ENCODE measurements at places on chromosomes 7 and 10.
A peak's percentile ranks its signal among the peaks of the same experiment; 100 is the strongest.

DNA sequence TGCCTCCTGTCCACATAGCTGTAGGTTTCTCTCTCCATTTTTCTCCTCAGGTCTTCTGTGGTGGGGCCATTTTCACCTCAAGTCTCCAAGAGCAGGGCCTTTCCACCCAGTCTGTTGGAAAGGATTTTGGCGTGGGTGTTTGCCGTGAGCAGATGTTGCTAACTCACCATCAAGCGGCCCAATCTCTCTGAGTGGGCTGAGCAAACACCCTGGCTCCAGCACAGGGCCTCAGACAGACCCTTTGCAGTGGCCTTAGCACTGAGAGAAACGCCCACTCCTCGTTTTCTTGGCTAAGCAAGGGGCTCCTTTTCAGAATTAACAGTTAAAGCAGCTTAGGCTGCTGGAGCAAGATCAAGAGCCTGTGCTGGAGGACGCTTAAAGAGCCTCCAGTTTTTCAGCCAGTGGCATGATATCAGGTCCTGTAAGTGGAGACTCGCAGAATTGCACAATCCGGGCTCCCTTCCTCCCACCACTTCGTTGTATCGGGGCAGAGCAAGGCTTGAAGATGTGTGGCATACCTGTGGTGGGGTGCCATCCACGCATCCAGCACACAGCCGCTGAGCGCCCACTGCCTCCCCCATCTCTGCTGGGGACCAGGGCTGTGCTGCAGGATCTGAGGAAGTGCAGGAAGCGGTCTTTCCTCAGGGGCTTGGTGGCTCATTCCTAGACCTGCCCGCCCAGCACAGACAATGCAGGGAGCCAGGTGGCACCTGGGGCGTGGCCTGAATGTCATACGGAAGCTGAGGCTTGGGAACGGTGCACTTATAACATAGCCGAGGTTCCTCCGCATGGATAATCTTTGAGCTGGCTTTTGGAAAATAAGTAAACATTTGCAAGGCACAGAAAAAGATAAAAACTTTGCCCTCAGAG, 142.7 kb downstream of the ADARB2 start:
- no peak for DNase-seq

DNA sequence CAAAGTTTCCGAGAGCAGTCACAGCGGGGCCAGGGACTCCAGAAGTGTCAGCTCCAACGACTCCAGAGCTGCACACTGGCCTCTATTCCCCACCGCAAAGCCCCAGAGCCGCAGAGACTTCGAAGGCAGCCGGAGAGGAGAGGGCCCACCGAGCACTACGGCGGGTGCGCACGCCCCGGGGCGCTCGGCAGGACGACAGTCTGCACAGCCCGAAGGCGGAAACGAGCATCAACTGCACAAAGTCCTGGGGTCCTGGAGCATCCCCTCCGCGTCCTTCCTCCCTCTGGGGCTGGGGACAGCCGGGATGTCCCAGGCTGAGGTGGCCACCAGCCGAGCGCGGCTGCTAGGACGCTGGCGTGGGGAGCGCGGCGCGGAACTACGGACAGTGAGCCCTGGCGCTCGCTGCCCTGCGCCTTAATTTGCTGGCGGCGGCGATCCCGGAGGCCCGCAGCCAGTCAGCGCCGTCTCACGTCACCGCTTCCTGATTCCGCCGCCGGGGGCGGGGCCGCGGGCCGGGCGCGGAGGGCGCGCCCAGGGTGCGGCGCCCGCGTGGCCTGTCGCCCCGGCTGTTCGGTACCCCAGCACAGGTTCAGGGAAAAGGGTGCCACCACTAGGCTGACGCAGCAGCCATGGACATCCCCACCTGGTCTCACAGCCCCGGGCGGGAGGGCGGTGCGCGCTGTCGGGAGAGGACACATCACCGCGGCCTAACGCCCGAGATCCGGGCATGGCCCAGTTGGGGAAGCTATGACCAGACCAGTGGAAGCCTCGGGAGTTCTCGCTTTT, at the start of gene TBX20:
Gene TBX20 (minus strand): TSS at position 391 of the 786 bp plus-strand sequence. CDS start 480 bp downstream, outside the sequence.
- no peak for DNase-seq

DNA sequence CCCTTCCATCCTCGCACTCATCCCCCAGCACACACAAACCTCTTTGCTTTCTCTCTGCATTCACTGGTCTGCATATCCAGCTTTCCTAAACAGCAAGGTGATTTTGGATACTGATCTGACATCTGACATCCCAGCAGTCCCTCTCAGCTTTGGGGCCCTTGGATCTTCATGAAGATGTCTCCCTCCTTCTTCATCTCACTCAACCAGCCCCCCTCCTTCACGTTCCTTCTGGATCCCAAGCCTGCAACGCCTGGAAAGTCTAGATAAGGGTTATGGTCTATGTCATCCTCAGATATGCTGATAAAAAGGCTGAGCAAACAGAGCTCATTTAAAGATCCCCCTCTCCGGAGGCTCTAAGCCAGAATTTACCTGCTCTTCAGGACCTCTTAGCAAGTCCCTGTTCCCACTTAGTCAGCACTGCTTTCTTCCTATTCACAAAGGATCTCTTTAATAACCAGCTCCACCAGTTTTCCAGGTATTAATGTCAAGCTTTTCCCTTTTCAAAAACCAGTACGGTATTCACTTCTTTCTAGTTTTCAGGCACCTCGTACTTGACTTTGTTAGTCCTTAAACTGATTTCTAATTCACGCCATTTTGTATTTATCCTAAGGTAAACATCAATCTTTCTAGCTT, 38.9 kb downstream of the CREB3L2 start:
- no peak for DNase-seq

GRCh38 chr7:410395-410910, 109.2 kb downstream of the PDGFA start:
- DNase-seq: no peak

DNA sequence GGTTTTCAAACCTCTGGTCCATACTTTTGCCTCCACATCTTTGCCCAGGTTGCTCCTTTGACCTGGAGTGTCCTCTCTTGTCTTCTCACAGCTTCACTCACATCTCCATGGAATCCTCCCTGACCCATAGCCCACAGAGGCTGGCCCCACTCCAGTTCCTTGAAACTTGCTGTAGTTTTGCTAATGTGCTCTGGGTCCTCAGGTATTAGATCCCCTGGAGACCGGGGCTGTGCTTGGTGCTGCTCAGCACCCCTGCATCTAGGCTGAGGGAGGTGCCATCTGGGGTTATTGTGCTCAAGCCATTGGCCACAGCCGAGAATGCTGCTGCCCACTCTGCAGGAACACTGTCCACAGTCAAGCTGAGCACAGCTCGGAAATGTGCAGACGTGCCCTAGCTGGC, 16.5 kb downstream of the KNDC1 start:
- no peak for DNase-seq

DNA sequence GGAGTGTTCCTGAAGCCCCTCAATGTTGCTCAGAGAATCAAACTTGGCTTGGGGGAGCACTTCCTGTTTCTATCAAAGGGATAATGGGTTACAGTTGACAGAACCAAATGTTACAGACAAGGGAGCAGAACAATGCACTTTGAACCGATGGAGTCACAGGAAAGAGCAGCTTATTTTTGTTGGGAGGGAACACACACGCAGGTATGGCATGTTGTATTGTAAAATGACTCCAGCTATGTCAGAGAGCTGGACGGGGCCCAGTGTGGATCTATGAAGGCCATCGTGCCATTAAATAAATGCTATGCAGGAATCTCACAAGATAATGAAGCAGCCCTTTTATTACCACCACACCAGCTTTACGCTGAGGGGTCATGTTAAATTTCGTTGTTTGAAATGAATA, 35.1 kb downstream of the RHOBTB1 start:
- no peak for DNase-seq

- DNase-seq: peak; percentile 75
Observed at GRCh38 chr7:36303202-36304098, 86.2 kb upstream of the ANLN start.

DNA sequence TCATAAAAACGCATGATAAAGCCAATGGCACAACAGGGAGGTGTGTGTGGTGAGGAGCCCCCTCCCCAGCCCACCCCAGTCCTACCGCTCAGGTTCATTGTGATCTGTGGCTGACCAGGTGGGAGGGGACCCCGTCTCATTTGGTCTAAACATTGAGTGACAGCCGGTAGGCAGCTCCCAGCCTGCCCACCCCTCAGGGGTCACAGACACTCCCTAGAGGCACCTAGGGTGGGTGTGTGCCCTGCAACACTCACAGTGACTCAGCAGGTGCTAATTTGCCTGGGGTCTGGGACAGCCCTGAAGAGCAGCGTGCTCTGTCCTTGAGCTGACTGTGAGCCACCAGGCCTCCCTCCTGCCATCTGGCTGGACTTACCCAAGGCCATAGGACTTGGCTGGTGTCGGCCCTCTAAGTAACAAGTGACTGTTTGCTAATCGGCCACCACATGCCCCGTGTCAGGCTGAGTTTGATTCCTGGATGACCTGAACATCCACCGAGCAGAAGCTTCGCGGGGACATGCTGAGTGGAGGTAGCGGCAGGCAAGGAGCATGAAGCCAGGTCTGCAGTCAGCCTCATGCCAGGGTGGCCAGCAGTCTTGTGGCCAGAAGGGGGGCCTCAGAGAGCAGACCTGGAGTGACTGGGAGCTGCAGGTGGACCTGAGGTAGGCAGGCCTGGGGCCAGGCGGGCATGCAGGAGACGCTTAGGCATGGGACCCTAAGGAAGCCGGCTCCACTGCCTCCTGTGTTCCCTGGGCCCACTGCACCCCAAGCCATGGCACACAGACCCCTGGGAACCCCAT, 282.3 kb upstream of the SHH start:
- DNase-seq: no peak

DNA sequence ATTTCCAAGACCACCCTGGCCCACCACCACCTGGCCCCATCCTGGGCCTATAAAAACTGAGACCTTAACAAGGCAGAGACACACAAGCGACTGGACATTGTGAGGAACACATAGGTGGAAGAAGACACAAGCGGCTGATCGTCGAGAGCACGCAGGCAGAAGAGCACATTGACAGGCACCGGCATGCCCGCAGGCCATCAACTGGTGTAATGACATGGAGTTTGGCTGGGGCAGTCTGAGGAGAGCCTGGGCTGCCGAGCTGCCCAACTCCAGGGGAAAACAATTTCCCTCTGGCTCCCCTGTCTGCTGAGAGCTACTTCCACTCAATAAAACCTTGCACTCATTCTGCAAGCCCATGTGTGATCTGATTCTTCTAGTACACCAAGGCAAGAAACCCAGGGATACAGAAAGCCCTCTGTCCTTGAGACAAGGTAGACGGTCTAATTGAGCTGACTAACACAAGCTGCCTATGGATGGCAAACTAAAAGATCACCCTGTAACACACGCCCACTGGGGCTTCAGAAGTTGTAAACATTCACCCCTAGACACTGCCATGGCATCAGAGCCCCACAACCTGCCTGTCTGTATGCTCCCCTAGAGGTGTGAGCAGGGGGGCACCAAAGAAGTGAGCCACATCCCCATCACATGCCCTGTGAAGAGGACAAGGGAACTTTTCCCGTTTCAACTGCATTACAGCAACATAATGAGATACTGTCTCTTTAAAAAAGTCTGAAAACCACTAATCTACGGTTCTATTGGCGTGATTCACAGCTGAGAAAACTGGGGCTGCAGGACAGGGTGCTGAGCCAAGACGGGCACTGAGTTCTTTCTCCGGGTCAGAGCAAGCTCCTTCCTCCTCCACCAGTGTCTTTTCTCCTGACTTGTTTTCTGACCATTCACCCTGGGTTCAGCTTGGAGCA, 18.5 kb upstream of the TNS3 start:
- no peak for DNase-seq

GRCh38 chr10:25901199-25901598, 32.8 kb upstream of the MYO3A start:
- no peak for DNase-seq

GRCh38 chr10:126904818-126905701, at the start of gene DOCK1:
DOCK1 (plus strand) TSS chr10:126905428; CDS start chr10:126905518, 90 bp downstream.
- DNase-seq: no peak

DNA sequence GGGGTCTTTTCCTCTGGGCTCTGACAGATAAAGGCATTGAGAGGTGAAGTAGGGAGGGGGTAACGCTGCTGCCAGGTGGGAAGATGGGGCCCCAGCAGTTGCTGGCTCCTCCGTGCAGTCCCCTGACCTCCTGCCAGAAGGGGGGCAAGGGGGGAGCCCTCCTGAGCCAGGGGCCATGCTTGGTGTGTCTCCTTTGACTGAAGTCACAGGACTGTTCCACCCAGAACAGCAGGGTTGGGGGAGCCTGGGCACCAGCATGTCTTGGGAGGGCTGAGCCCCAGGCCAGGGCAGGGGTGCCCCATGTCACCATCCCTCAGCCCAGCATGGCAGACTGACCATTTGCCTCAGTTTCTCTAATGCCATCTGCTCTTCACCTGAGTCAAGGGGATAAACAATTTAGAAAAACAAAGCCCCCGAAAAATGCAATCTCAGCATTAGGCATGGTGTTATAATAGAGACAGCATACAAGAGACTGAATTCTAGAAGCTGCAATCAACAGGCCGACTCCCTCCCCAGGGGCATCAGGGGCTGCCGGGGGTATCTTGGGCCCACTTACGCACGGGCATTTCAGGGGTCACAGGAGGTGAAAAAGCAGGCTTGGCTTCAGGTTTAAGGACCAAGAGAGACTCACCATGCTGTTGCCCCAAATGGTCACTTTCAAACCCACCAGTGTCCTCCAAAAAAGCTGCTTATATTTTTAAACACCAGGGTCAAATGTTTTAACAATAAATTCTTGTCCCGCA, 108.6 kb upstream of the GPR26 start:
- no peak for DNase-seq

GRCh38 chr7:33900501-33900900, 4.8 kb upstream of the BMPER start:
- no peak for DNase-seq

GRCh38 chr10:33804584-33804983, 470.1 kb upstream of the NRP1 start:
- no peak for DNase-seq

GRCh38 chr10:77940225-77940624, 13.7 kb upstream of the DLG5 start:
- DNase-seq: no peak

DNA sequence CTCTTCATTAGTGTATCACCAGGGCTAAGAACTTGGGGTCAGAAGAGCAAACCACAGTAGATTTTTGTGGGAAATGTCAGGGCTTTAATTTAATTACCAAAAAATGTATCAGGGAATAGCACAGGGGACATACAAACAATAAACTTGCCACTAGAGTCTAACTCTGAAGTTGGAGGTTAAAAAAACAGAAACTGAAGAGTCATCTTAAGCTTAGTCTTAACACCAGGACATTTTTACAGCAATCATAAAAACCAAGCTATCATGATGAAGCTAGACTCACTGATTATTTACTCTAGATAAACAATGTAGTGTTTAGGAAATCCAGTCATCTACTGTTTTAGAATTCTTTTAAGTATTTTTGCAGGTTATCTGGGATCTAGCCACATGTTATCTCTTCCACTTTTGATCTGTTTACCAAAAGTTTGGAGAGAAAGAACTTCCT, 48.4 kb upstream of the GLI3 start:
- DNase-seq: no peak

- no peak for DNase-seq
Observed at GRCh38 chr10:69901628-69902505, 100.2 kb downstream of the COL13A1 start.

DNA sequence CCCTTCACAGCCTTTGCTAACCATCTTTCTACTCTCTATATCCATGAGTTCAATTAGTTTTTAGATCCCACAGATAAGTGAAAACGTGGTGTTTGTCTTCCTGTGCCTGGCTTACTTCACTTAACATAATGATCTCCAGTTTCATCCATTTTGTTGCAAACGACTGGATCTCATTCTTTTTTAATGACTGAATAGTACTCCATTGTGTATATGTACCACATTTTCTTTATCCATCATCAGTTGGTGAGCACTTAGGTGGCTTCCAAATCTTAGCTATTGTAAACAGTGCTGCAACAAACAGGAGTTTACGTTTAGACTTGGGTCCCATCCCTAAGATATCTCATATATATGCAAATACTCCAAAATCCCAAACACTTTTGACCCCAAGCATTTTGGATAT, 9.1 kb downstream of the CDC123 start:
- DNase-seq: no peak

GRCh38 chr7:37510043-37510634, 61.5 kb upstream of the ELMO1 start:
- DNase-seq: no peak

Measured in AG04449 (cell line).